Common myeloid progenitor, CD34-positive (primary cell): ENCODE measurements at places on chromosomes 6 and 20.

GRCh38 chr6:97078791-97079190 lies 154.3 kb downstream of the KLHL32 start:
- DNase-seq = no peak

GRCh38 chr20:50295762-50296449 lies 105.3 kb downstream of the CEBPB start:
- DNase-seq = no peak

DNA sequence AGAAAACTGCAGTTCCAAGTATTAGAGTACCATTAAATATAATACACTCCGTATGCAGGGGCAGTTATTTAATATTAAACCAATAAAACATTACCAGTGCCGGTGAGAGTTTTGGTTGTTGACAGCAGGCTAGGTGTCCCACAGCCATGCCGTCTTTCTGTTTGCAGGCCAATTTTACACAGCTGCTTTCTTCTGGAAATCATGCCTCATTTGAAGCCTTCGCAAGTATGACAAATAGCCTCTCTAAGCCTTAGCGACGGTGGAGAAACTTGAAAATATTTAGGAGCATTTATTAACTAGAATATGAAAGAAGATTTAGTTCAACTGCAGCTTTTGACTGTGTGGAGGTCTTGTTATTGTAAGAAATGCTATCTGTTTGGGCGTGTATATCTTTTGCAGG lies 226.0 kb downstream of the BMP2 start:
- no peak for DNase-seq

DNA sequence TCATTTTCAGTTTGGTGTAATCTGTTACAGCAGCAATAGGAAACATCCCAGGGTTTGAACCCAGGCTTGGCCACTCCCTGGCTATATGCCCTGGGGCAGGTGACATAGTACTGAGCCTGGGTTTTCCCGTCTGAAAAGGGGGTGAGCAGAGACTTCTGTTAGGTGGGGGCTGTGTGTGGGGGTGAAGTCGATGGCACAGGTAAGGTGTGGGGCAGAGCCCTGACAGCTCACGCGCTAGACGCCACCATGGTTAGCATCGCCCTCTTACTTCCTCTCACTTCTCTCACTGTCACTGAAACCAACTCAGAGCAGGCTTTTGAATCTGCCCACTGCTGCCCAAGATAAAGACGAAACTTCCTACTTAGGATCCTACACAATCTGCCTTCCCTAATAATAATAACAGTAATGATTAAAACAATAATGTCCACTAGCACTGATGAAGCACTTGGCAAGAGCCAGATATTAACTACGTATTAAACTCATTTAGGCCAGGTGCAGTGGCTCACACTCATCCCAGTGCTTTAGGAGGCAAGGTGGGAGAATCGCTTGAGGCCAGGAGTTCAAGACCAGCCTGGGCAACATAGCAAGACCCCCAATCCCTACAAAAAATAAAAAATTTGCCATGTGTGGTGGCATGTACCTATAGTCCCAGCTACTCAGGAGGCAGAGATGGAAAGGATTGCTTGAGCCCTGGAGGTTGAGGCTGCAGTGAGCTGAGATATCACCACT lies 117.9 kb upstream of the PTPN1 start:
- peak; percentile 35 for DNase-seq

GRCh38 chr6:54681987-54682386 lies 164.6 kb upstream of the FAM83B start:
- DNase-seq = no peak

DNA sequence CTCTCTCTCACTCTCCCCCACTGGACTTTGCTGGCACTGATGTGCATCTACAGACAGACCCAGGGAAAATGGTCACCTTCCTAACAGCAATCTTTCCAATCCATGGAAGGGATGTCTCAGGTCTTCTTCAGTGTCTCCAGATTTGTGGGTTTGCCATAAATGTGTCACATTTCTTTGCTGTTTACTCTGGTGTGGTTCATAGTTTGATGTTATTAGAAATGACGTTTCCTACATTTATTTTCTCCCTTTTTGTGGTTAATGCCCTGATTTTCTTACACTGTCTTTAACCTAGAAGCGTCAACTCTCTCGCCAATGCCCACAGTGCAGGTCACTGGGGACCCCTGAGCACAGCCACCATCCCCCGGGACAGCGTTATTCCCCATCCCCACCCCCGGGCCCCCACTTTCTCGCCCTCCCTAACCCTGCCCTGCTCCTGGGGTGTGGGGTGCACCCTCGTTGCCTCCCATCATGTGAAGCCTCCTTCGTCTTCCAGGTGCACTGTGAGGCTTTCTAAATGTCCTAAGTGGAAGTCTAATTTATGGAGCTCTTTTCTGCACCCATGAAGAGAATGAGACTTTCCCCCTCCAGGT lies 86.5 kb downstream of the YTHDF1 start:
- DNase-seq = no peak

- no peak for DNase-seq
Observed at GRCh38 chr6:19736066-19736465, 101.1 kb upstream of the ID4 start.
